ENCODE measurements at places on chromosomes 1 and 21. TPM values are rescaled to one million over a fixed set of nuclear protein-coding genes. Genes with fewer than 3 reads are reported as not detected.

Gene SYT11
- total RNA-seq, result 13.2 TPM

Gene DDAH1
- 50.9 TPM for total RNA-seq

Gene EPHB2
- 93.6 TPM for total RNA-seq

Gene RPE65
- total RNA-seq, result not detected

Gene CHI3L1
- total RNA-seq, result 0.86 TPM

Gene DISP3
- 0.29 TPM for total RNA-seq

Gene ZNF683
- total RNA-seq, result not detected

Gene ZNF695
- total RNA-seq, result 4.7 TPM

Gene ADCY10
- not detected for total RNA-seq

Gene TAGLN2
- 584 TPM for total RNA-seq

Gene MYOM3
- 1.7 TPM for total RNA-seq

Gene FNDC7
- not detected for total RNA-seq

Gene MORC3
- 16.5 TPM for total RNA-seq

Gene S100A7A
- not detected for total RNA-seq

Gene PRAMEF25
- total RNA-seq, result not detected

Gene ACOT7
- 80.3 TPM for total RNA-seq

Gene FALEC
- not detected for total RNA-seq

Gene PHTF1
- 18.9 TPM for total RNA-seq

Gene ITSN1
- total RNA-seq, result 24.5 TPM

Gene USH2A
- total RNA-seq, result not detected

Gene TENT5C
- under 0.01 TPM for total RNA-seq

Gene MYBPHL
- not detected for total RNA-seq

Gene NPHS2
- total RNA-seq, result not detected

Gene TUFT1
- 39.2 TPM for total RNA-seq

Gene SPRR1B
- 0.75 TPM for total RNA-seq

Gene PTPN22
- 0.07 TPM for total RNA-seq

Gene GBP7
- total RNA-seq, result not detected

Data from epithelial cell of proximal tubule (primary cell).